ENCODE measurements at places on chromosomes 5 and 9.
A peak's percentile ranks its signal among the peaks of the same experiment; 100 is the strongest.

DNA sequence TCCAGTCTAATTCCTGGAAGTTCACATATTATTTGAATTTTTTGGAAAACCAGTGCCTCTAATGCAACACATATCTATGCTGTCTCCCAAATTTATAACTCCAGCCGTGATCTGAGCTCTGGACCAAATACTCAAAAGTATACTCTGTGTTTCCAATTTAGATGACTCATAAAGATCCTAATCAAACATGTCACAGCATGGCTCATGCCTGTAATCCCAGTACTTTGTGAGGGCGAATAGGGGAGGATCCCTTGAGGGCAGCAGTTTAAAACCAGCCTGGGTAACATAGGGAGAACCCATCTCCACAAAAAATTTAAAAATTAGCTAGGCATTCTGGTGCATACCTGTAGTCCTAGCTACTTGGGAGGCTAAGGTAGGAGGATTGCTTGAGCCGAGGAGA lies 388.0 kb downstream of the CDH12 start:
- DNase-seq = no peak

DNA sequence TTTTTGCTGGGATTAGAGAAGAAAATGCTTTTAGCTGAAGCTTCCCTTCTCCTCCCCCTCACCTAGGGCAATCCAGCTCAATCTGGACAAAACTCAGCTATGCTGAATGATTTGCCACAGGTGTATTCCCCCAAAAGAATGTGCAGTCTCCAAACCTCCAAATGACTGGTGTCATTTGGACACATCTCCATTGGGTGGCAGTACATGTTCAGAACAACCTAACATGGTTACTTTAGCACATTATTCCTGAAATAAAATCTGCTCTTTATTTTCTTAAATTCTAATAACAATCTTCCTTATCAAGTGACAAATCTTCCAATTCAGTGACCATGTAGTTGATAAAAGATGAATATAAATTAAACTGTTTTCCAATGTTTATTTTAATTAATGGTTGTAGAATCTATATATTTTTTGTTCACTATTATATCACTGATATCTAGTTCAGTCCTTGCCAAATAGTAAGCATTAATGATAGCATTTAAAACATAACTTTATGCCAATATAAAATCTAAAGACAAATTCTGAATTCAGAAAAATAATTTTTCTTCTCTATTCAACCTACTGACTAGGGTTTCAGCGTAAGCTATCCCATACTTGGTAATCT lies 61.3 kb upstream of the MOCS2 start:
- DNase-seq = peak; percentile 47

DNA sequence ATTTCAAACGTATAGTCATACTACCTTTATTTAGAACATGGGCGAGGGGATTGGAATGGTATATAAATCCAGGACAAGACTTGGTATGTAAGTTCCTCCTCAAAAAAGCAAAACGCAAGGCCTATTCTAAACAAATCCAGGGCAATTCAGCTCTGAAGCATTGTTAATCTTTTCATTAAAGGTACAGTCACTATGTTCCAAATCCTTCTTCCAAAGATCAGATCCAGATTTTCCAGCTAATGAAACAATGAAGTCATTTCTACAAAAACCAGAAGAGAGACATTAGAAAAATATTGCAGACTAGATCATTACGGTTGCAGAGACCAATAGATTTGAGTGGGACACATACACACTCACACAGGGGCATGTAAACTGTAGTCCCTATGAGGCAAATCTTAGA lies 116.1 kb upstream of the BNC2 start:
- no peak for DNase-seq

- no peak for DNase-seq
Measured at GRCh38 chr9:89686126-89686525, 81.3 kb downstream of the GADD45G start.

- DNase-seq = no peak
Measured at GRCh38 chr5:132076202-132076830, 2.7 kb downstream of the CSF2 start.

DNA sequence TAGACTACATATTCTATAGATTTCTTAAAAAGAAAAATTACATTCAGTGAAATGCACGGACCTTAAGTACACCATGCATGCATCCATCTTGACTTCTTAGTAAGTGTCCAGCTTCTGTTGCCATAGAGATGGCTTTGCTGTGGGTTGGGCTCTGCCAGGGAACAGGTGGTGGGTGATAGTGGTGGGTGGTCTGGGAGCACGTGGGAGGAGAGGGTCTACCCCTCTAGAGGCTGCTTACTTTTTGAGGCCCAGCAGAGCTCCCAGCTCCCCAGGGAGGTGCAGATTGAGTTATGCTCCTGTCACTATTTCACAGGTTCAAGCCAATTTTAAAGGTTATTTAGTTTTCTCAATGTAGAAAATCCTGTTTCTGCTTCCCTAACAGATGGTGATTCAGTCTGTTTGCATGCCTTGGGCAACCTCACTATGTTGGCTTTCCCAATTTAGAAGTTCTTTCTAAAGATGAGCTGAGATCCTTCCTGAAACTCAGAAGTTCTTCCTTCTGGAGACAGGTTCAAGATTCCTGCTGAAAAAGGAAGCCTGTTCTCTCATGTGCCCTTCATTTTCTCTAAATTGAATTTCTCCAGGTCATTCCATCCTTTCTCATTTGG lies 107.4 kb upstream of the LHFPL2 start:
- peak; percentile 63 for DNase-seq

DNA sequence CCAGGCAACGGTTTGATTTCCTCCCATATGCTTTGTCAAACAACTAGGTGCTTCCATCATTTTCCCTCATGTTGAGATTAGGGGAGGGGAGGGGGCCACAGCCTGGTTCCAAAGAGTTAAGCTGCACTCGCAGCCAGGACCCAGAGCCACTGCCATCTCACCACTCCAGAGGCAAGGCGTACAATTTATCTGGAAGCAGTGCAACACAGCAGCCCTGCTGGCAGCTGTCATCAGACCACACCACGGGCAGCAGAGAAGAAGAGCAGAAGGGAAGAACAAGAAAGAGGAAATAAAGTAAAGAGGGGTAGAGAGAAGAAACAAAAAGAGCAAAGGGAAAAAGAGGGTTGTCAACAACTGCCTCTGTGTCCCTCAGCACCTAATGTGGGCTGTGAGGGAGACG lies 38.9 kb downstream of the MED27 start:
- DNase-seq = no peak

- peak; percentile 19 for DNase-seq
Measured at GRCh38 chr9:96071076-96071814, 195.8 kb downstream of the ERCC6L2 start.

All from inflammatory macrophage treated with lipopolysaccharide for 1 hour (primary cell).